ENCODE measurements at places on chromosomes 4 and X.

DNA sequence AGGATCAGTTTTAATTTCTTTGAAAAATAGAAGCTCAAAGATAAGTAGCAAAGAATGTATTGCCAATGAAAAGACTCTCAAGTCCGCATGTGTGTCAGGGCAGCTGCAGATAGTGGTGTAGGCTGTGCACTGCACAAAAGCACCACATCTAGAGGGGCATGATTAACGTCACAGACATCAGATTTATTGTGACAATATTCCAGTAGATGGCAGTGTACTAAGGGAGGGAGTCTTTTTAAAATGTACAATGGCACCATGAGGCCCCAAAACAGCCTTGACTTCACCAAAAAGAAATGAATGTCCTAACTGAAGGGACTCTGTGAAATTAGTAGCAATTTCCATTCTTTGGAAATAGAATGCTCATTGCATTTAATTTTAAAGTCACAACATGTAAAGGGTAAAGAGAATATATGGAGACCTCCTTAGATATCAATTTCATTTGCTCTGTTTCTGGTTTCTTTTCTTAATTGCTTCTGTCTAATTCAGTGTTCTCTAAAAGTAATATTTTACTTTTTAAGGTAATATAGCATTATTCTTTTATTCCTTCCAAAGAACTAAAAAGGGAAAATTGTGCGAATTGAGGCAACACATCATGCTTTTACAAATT lies 98.4 kb downstream of the ZNF827 start:
- no peak for DNase-seq

GRCh38 chrX:71660562-71661416 lies 6.6 kb upstream of the LOC101059915 start:
- no peak for DNase-seq

GRCh38 chrX:70134116-70134477 lies 850 bp downstream of the IGBP1 start:
- DNase-seq = no peak

- no peak for DNase-seq
These were observed 12.8 kb downstream of the MECP2 start for GRCh38 chrX:154084449-154085300.

GRCh38 chrX:71949844-71950445 lies 39.3 kb downstream of the NHSL2 start:
- no peak for DNase-seq

DNA sequence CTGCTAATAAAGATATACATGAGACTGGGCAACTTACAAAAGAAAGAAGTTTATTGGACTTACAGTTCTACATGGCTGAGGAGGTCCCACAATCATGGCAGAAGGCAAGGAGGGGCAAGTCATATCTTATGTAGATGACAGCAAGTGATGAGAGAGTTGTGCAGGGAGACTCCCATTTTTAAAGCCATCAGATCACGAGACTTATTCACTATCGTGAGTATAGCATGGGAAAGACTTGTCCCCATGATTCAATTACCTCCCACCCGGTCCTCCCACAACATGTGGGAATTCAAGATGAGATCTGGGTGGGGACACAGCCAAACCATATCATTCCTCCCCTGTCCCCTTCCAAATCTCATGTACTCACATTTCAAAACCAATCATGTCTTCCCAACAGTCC lies 50.9 kb upstream of the GRID2 start:
- DNase-seq = no peak

- DNase-seq = no peak
These were observed 189.1 kb upstream of the ATP6AP2 start for GRCh38 chrX:40391662-40392061.

GRCh38 chr4:115334736-115335411 lies 221.5 kb upstream of the NDST4 start:
- DNase-seq = no peak

DNA sequence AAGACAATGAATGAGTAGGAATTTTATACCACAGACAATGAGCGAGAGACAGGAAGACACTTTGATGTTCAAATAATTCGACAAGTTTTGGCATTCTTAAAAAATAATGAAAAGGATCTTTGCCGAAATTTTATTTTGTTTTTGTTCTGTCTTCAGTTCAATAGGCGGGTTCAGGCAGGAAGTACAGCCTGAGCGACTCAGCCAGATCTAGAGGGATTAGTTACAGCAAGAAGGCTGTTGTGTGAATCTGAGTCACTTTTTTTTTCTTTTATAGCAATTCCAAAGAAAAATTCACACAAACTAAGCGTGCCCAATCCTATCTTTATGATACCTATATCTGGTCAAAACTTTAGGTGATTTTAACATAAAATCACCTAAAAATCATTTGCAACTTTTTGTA lies 505.4 kb upstream of the FAM241A start:
- no peak for DNase-seq

DNA sequence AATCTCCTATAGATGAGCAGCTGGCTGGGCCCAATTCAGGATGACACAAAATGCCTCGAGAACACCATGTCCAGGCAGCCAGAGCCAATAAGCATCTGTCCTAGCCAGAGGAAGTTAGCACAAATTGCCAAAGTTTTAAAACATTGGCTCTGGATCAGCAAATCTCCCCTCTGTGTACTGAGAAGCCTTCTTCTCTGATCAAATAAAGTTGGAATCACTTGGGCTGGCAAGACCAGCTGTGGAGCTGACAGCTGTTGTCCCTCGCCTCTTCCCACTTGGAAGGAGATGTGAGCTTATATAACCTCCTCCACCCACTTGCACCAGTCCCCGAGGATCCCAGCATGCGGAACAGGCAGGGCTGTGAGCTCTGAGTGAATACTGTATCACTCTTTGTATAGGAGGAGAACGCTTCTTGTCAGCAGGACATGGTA lies 183.9 kb downstream of the OPHN1 start:
- no peak for DNase-seq

DNA sequence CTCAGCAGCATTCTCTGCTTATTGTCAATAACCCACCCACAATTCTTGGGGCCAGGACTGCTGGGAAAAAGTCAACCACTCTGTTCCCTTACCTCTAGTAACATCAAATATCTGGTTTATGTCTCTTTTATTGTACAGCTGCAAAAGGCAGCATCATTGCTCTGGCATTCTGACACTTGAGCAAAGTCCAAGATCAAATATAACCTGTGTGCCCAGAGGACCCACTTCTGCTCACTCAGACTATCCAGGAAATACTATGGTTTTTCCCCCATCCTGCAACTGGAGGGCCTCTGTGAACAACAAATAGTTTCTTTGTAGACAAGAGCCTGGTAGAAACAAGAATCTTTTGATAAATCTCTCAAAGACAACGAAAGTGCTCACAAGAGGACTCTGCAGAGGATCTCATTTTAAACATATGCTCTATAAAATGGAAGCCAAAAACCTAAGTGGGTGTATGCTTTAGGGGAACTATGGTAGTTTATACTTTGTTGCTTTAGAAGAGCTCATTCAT lies 154.7 kb downstream of the RAB28 start:
- no peak for DNase-seq

GRCh38 chrX:115642895-115643530 lies 82.0 kb downstream of the PLS3 start:
- no peak for DNase-seq

- no peak for DNase-seq
These were observed 86.3 kb downstream of the EGF start for GRCh38 chr4:109998867-109999584.

DNA sequence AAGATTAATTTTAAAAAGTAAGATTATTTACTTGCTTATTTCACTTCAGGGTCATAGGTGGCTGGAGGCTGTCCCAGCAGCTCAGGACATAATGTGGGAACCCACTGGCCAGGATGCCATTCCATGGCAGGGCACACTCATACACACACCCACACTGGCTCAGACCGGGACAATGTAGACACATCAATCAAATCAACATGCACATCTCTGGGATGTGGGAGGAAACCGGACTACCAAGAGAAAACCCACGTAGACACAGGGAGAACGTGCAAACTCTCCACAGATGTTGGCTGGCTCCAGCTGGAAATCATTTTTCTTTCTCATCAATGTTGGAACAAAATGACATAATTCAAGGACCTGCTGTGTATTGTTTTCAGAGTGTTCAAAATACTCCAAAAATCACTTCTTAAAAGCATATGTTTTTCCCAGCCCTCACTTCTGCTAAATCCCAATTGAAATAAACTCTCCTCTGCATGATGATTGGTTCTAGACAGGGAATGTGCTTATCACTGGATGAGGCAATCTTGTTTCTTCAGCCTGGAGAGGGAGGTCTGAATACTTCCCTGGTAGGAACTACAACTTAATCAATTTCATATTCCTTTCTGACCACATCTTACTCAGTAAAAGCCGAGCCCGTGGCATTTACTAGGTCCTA lies 18.6 kb upstream of the CPE start:
- no peak for DNase-seq

All from activated naive CD8-positive, alpha-beta T cell treated with anti-CD3 and anti-CD28 coated beads, Interleukin-2, amount 50 U/mL, for 16 hours (primary cell).